ENCODE measurements at places on chromosomes 6 and 20.

DNA sequence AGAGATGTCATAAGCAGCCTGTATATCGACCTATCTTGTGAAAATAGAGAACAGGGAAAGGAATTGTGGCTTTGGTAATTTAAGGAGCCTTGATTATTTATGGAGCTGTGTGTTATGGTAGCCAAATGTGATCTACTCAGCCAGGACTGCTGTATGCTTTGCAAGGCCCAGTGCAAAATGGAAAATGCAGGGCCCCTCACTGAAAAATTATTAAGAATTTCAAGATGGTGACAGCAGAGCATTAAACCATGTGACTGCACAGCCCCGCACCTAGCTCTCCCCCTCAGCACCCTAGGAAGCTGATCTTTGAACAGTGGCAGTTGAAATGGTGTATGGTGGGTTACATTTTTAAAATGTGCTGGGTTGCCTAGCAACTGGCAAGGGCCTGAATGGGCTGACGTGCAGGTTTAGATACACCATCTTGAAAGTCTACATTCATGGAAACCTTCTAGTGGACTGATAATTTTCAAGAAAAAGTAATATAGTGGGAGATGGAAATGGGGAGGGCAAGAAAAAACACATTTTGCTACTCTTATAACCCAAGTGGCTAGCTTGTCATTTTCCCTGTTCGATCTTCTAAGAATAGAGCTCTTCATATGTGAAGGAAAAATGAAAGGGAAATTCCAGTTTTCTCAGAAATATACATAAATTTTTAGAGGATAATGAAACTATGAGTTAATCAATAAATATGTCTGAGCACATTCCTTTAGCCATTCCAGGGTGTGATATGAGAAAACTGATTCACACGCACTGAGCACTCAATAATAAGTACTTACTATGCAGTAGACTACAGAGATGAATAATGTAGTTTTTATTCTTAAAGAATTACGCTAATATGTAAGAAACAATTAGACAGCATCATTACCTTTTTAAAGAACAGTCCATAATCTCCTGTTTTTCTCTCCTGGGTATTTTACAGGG, 208.0 kb downstream of the ARHGAP18 start:
- no peak for DNase-seq

DNA sequence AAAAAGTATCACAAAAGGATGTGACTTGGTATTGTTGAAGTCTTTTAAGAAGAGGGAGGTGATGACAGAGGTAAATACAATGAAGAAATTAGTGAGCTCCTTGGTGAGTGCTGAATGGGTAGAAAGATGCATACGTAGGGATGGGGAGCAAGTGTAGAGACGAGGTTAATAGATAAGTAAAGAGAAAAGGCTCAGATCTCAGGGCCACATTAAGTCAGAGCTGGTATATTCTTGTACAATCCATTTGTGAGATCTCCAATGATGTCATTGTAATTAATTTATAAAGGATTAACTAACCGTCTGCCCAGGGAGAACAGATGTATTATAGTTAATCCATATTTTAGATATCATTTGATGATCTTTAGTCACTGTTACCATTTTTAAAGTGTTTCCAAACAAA, 43.4 kb downstream of the SMPDL3A start:
- DNase-seq = no peak

DNA sequence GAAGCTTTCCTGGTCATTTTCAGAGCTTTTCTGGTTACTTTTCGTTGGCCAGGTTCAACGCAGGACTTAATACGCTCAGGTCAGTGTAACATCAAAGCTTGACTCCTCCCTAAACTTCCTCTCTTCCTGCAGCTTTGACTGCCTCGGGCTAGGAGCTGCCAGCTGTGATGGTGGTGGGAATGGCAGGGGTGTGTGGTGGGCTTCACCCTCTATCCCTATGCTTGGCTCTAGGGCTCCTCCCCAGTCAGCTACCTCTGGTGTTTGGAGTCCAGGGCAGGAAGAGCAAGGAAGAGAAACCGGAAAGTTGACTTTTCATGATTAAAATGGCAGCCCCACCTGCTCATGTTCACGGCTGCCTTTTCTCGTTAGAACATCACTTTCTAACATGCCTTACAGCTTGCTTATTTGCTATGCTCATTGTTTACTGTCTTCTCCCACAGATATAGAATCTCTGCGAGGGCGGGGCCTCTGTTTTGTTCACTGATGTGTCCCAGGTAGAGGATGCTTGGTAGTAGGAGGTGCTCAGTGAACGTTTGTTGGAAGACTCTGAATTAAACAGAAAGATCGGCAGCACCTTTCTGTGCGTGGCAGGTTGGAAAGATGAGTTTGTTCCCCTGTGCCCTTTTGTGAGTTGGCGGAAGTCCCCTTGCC, 16.1 kb upstream of the PPP1R14C start:
- no peak for DNase-seq

- DNase-seq = no peak
Observed at GRCh38 chr6:37371154-37372083, 17.6 kb downstream of the RNF8 start.

DNA sequence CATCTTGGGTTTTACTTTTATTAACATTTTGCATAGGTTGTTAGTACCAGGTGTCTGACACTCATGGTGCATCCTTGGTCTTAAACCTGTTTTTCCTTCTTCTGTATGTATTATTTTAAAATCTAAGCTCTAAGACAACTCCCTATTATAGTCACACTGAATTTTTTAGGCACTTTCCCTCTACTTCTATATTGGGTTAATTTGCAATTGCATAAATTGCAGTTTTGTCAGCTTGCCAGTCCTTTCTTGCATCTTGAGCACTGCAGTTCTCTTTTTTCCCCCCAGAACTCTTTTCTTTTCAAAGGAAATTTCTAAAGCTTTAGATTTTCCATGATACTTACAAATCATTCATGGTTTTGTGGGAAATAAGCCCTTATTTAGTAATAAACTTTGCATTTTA, 70.6 kb downstream of the ZNF292 start:
- no peak for DNase-seq

DNA sequence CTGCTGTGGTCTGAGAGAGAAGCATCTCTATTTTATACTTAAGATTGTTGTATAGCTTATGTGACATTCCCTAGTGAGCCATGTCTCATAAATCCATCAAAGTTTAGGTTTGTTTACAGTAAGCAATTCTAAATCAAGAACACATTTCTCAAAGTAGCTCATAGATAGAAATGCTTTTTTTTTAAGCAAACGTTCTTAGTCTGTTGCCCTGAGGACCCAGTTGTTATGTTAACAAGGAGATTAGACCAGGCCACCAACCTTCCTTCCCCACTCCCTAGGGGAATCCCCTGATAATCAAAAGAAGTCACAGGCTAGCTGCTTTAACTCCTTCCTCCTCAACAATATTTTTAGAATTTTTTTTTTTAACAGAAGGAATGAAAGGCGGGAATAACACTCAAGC, 169.0 kb downstream of the FUT9 start:
- DNase-seq = no peak

DNA sequence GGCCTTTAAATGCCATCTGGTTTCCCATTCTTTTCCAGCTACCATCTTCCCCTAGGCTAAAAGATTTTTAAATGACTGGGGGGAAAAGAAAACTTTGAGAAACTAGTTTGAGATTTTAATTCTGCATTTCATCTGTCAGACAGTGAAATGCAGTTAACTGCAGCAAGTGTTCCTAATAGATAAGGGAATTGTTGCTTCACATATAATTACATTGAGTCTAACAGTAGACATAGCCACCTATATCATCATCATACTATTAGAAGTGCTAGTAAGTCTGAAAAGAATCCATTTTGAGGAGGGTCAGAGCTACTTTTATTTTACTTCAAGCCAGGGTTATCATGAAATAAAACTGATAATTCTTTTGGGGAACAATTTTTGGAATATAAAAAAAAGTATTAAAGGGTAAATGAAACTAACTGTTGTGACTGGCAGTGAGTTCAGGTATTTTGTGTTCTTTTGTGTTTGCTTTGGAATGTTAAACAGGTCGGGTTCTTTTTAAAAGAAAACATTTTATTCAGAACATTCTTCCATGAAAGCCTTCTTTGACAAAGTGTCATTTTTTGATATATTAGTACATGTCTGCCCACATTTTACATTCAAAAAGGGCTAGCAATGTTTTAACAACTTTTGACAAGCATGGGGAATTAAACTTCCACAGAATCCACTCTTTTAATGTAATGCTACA, 170.1 kb downstream of the HS3ST5 start:
- DNase-seq = no peak

- DNase-seq = no peak
Observed at GRCh38 chr6:89789980-89790379, 29.6 kb downstream of the MDN1 start.

GRCh38 chr6:36455486-36456027, 12.8 kb downstream of the KCTD20 start:
- no peak for DNase-seq

Measured in GOT3 (cell line).